ENCODE measurements at places on chromosomes 11 and 22.

DNA sequence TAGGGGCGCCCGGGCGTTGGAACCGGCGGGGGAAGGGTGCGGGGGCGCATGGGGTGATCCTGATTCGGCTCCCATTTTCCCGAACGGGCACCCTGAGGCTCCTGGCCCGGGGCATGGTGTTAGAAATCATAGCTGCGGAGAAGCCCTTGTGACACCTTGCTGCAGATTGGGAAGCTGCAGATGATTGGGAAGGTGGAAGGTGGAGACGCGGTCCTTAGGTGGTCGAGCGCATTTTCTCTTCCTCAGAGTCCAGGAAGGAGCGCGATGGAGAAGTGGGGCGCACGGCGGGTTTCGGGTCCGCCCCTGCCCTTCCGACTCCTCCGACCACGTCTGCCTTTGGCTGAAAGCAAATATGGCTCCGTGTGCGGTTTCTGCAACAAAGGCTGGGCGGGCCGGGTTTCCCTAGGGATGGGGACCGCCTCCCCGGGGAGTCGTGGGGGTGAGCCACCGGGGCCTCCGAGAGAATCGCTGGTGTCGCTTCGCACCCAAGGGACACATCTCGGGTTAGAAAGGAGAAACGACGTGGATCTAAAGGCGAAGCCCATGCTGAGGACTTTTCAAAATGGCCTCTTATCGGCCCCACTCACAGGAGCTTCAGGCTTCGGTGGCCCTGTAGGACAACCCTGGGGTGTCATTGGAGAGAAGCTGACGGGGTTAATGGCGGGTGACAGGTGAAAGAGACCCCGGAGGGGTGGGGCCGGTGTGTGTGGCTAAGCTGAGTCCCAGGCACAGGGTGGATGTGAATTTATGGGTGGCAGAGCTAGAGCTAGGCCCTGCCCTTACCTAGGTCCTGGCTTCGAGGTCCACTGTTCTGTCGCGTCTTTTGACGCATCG is 707 bp upstream of the FTH1 start:
- peak; percentile 43 for DNase-seq

DNA sequence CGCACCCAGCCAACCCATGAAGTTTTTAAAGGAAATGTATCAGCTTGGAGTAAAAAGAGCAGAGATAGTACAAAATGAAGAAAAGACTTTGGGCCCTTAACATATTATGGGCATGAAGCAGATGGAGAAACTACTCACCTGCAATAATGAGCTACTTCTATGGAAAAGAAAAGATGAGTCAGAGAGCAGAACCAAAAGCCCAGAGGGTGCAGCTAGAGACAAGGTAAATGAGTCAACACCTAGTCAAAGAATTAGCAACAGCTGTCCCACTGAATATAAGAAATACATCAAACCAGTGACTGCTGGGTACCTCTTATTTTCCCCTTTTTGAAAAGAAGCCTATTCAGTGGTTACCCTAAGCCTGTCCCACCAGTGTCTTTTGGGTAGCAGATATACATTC is 61.8 kb downstream of the RPL27A start:
- no peak for DNase-seq

DNA sequence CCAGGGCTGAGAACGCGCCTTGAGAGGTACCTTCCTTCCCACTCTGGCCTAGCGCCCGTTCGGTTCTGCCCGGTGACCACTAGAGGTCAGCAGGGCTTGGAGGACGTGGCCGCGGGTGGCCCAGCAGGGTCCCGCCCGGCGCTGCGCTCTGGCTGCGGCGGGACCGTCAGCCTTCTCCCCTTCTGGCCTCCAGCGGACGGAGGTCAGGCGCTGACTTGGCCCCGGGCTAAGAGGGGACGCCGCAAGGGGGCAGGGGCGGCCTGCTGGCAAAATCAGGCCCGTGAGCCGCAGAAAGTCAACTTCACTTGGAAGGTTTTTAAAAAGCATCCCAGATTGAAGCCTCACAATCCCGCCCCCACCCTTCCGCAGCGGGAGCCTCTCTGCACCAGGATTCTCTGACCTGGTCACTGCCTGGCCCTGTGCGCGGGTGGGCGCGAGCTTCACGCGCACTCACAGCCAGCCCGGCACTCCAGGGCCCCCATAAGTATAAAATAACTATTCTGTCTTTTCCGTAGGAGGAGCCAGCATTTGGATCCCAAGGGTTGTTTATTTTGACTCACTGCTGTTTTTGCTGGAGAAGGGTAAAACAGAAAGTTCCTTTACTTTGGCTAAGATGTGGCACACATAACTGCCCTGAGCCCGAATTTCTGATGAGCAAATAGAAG is 23.2 kb upstream of the ZBTB16 start:
- DNase-seq: peak; percentile 48

GRCh38 chr11:25794804-25795203 is 537.1 kb upstream of the ANO3 start:
- no peak for DNase-seq

DNA sequence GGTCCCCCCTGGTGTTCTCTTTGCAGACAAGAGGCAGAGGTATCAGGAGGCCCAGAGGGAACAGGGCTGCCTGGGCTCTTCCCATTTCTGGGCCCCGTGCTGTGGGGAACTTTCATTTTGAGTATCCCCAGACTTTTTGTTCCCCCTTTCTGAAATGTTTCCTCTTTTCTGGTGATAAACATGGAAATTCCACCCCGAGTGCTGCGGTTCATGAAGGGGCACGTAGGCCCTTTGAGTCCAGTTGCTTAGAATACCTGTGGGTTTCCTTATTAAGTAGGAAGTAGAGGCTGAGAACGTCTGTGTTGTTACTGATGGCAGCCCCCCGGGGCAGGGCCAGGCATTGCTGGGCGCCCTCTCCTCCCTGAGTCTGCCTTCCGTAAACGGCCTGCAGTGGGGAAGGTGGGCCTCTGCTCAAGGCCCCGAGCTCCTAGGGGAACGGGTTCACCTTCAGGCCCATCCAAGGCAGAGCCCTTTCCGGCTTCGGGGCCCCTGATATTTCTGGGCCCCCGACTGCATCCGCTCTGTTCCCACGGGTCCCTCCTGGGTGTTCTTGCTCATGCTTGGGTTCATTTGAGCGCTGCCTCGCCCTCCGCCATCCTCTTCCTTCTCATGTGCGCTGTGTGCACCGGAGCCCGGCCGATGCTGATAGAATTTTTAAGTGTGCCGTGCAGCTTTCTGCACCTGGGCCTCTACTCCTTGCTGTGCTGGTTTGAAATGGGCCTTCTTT is 12.0 kb downstream of the TBC1D22A start:
- no peak for DNase-seq

- DNase-seq: no peak
Measured at GRCh38 chr11:73413256-73413655, 37.1 kb downstream of the RELT start.

GRCh38 chr11:130536106-130537040 is 87.9 kb downstream of the ADAMTS15 start:
- no peak for DNase-seq

DNA sequence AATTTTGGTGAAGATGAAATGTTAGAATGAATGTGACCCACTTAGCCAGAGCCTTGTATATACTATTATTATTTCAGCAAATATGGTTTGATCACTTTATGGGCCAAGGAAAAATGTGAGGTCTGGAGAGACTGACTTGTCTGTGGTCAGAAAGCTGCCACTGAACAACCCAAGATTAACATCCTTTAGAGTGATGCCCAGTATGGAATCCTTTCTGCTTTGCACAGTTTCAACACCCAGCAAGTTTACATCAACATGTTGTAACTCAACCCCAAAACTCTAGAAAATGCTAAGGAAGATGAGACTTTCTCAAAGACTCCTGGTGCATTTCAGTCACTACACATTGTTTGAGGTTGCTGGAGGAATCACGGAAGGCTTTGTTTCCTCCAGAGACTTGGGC is 107.7 kb downstream of the SNX19 start:
- DNase-seq: no peak

GRCh38 chr11:128226106-128226716 is 361.1 kb downstream of the ETS1 start:
- no peak for DNase-seq

DNA sequence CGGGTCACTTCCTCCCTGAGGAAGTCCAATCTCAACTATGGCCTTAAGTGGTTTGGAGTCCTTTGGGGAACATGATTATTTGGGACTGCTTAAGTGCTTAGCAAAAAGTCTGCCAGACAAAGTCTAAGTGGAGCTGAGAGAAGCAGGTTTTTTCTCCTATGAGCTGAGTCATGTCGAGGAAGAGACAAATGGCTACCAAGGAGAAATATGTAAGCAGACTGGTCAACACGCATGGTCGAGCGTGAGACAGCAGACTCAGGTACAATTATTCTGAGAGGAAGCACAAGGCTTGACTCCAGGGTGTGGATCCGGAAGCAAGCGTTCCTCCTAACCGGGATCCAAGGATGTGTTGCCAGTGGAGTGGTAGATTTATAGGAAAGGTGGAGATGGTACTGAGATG is 30.6 kb downstream of the UBASH3B start:
- no peak for DNase-seq

DNA sequence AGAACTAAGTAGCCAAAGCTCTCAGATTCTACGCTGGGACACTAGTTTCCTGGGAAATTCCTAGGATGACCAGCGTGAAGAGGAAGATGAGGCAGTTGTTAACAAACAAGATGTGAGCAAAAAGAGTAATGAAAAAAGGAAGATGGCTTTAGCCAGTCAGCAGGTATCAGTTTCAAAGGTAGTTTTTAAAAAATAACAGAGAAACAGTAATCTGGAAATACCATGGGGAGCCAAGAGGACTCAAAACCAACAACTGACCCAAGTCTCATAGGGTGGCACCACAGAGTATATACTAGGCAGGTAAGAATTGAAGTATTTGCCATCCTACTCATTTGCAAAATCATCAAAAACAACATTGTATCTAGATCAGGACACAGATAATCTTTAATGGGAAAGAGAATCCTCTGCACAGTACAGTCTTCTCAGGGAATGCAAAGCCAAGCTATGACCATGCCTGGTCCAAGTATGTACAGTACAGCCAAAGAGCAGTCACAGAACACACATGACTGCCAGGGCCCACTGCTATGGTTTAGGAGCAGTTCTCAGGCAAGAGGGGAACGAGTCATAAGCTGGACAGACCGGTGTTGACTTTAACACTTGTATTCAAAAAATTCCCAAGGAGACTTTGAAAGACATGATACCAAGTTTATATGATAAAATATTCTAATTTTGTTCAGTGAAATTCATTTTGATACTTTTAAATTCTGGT is 20.6 kb downstream of the MSANTD4 start:
- DNase-seq: no peak

- DNase-seq: no peak
Measured at GRCh38 chr11:116823031-116823843, at the start of gene APOA4. TSS of gene APOA4 (minus strand) at chr11:116823304. CDS start at chr11:116823191, 113 bp downstream.

- DNase-seq: peak; percentile 44
Measured at GRCh38 chr22:32050678-32051515, 7.8 kb downstream of the SLC5A1 start.
